ENCODE measurements at places on chromosomes 4 and X. TPM values are rescaled to one million over a fixed set of nuclear protein-coding genes. Genes with fewer than 3 reads are reported as not detected.

The XKRX gene
- 0.27 TPM for total RNA-seq

The PNMA5 gene
- total RNA-seq: not detected

- H3K27ac ChIP-seq: peak overlapping the region; percentile 55
- DNase-seq: no peak
- H3K36me3 ChIP-seq: no peaks in the 10 kb centered on the region
- no peaks in the 10 kb centered on the region for H3K27me3 ChIP-seq
Measured at GRCh38 chrX:153794897-153795816, 689 bp downstream of the SSR4 start.

The FAM53A gene
- 1.9 TPM for total RNA-seq

DNA sequence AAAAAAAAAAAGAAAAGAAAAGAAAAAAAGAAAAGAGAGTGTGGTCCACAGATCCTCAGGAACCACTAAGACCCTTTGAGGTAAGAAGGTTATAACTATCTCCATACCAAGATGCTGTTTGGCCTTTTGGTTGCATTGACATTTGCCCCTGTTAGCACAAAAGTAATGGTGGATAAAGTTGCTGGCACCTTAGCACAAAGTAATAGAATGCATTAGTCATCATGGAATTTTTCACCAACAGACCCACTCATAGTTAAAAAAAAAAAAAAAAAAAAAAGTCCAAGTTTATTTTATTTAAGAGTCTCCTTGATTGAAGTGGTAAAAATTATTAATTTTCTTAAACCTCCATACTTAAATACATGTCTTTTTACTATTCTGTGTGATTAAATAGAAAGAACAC, 78.4 kb upstream of the RBPJ start:
- no peak overlapping the region for H3K27ac ChIP-seq
- no peaks in the 10 kb centered on the region for H3K27me3 ChIP-seq
- no peak for DNase-seq
- no peak overlapping the region for H3K4me3 ChIP-seq

The HTN3 gene
- total RNA-seq: not detected

GRCh38 chrX:54920610-54921426, at the start of gene TRO:
Gene TRO (plus strand): TSS chrX:54920824. CDS start chrX:54922247, 1,423 bp downstream.
- H3K4me1 ChIP-seq: no peaks in the 10 kb centered on the region
- peaks cover 1% of the 10 kb centered on the region for H3K36me3 ChIP-seq
- peak within 1 kb of the TSS; percentile 15 for H3K4me3 ChIP-seq
- H3K27me3 ChIP-seq: no peaks in the 10 kb centered on the region

The TMEM31 gene
- total RNA-seq: not detected

- H3K36me3 ChIP-seq: no peaks in the 10 kb centered on the region
- DNase-seq: no peak
- no peak overlapping the region for H3K27ac ChIP-seq
- H3K4me3 ChIP-seq: no peak overlapping the region
Measured at GRCh38 chrX:133364196-133364595, 51.1 kb downstream of the GPC4 start.

GRCh38 chrX:22541926-22542325, 269.2 kb downstream of the CBLL2 start:
- no peaks in the 10 kb centered on the region for H3K36me3 ChIP-seq
- H3K4me1 ChIP-seq: no peaks in the 10 kb centered on the region
- no peak for DNase-seq
- H3K27ac ChIP-seq: no peak overlapping the region

DNA sequence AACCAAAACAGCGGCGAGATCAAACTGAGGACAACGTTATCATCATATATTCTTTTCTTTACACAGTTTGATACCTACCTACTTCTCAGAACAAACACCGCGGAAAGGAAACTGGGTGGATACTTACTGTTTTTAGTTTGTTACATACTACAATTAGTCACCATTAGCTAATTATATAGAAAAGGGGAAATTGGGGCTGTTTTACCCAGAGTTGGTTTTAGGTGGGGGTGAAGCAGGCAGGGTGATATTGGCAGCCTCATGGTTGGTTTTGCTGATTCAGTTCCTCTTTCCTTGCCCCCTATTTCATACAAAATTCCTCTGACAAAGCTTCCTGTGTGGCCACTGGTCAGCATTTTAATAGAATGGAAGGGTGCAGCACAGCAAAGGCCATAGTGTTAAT, 77.8 kb downstream of the SORBS2 start:
- no peak overlapping the region for H3K4me3 ChIP-seq
- peaks cover 13% of the 10 kb centered on the region for H3K4me1 ChIP-seq
- H3K36me3 ChIP-seq: no peaks in the 10 kb centered on the region
- DNase-seq: no peak
- H3K27ac ChIP-seq: peak overlapping the region; percentile 64
- no peaks in the 10 kb centered on the region for H3K27me3 ChIP-seq

DNA sequence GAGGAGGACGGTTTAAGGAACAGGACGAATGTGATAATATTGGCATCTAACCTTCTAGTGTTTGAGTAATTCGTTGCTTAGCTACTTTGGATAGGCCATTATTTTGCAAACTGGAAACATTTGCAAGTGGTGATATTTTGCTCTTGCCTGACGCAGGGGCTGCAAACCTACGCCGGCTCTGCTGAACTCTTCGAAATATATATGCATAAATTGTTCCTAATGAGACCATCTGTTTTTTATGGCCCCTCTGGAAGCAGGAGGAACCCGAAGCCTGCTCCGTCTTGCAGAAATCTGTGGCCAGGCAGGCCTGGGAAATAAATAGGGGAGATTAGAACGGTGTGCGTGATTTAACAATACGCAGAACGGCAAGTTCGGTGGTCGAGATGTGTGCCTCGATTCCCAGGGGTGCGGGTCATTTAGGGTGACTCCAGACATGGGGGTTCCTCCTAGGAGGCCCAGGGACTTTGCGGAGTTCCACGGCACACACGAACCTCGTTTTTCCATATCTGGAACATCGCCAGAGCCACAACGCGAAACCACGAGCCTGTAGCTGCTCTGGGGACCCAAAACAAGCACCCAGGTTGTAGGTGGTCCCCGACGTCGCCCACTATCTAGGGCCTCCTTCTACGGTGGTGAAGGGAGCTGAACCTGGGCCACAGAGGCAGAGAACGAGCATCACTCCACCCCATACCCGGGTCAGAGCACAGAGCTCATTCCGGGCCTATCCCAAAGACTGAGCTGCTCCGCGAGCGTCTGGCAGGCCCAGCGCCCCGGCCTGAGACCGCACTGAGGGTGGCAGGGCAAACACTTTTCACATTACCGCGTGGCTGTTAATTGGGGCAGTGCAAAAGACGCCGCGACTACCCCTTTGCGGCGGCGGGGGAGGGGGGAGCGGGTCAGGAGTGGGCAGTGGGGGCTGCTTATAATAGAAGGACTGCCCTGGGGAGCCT, 89.7 kb downstream of the BCOR start:
- H3K36me3 ChIP-seq: no peaks in the 10 kb centered on the region
- no peaks in the 10 kb centered on the region for H3K4me1 ChIP-seq
- DNase-seq: no peak
- no peak overlapping the region for H3K4me3 ChIP-seq
- no peaks in the 10 kb centered on the region for H3K27me3 ChIP-seq

GRCh38 chr4:60133375-60133774, 1066.8 kb upstream of the ADGRL3 start:
- no peaks in the 10 kb centered on the region for H3K36me3 ChIP-seq
- H3K4me1 ChIP-seq: no peaks in the 10 kb centered on the region
- no peaks in the 10 kb centered on the region for H3K27me3 ChIP-seq
- H3K27ac ChIP-seq: no peak overlapping the region

DNA sequence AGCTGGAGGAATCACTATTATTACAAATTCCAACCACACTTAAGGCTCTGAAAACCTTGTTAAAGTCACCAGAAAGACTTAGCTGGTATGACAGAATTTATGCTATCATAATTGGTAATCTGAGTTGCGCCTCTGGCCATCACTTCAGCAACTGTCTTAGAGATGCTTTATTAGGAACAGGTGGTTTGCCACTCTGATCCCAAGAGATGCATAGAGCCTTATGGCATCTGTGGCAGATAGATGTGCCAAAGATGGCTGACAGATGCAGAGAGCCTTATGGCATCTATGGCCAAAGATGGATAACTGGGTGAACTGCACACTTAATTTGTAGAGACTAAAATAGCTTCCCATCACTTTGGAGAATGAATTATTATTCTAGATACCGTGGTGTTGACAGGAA, 32.3 kb upstream of the PLAC8 start:
- H3K4me1 ChIP-seq: no peaks in the 10 kb centered on the region

DNA sequence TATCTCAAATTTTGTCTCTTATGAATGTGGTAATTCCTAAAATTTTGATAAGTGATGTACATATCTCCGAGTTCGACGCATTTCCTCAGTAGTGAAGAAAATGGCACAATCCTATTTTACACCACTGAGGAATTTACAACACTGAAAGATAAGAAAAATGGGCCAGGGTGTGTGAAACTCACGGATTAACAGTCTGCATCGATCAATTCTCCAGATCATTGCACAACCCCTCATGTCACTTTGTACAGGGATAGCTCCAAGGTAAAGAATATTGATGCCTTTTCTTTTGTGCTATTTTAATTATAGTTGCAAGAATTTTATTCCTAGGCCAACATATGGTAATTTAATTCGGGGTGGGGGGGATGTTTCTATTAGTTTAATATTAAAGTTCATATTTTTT, 268.7 kb upstream of the VCX3A start:
- H3K4me1 ChIP-seq: no peaks in the 10 kb centered on the region
- no peak overlapping the region for H3K4me3 ChIP-seq
- no peak overlapping the region for H3K27ac ChIP-seq
- no peak for DNase-seq
- no peaks in the 10 kb centered on the region for H3K36me3 ChIP-seq
- no peaks in the 10 kb centered on the region for H3K27me3 ChIP-seq

The PRDM5 gene
- 26.0 TPM for total RNA-seq

GRCh38 chrX:123993904-123994635, 32.6 kb downstream of the STAG2 start:
- no peak overlapping the region for H3K4me3 ChIP-seq
- no peaks in the 10 kb centered on the region for H3K4me1 ChIP-seq
- no peaks in the 10 kb centered on the region for H3K36me3 ChIP-seq
- DNase-seq: no peak
- no peaks in the 10 kb centered on the region for H3K27me3 ChIP-seq

GRCh38 chrX:115650916-115651315, 89.9 kb downstream of the PLS3 start:
- no peaks in the 10 kb centered on the region for H3K4me1 ChIP-seq
- H3K36me3 ChIP-seq: no peaks in the 10 kb centered on the region
- no peak overlapping the region for H3K27ac ChIP-seq
- no peaks in the 10 kb centered on the region for H3K27me3 ChIP-seq
- no peak for DNase-seq

- H3K4me3 ChIP-seq: no peak overlapping the region
- no peak for DNase-seq
- H3K27me3 ChIP-seq: no peaks in the 10 kb centered on the region
- H3K36me3 ChIP-seq: no peaks in the 10 kb centered on the region
- H3K27ac ChIP-seq: no peak overlapping the region
Measured at GRCh38 chrX:151596282-151596681, 32.8 kb downstream of the PASD1 start.

GRCh38 chr4:108417923-108418322, 202.5 kb upstream of the RPL34 start:
- no peaks in the 10 kb centered on the region for H3K27me3 ChIP-seq
- H3K4me1 ChIP-seq: peaks cover 1% of the 10 kb centered on the region
- no peaks in the 10 kb centered on the region for H3K36me3 ChIP-seq
- no peak for DNase-seq

The ZNF185 gene
- 8.0 TPM for total RNA-seq

- no peak overlapping the region for H3K4me3 ChIP-seq
- DNase-seq: no peak
- no peaks in the 10 kb centered on the region for H3K27me3 ChIP-seq
Measured at GRCh38 chrX:139734996-139735395, 27.0 kb upstream of the MCF2 start.

GRCh38 chr4:121156822-121157769, 7.0 kb downstream of the TNIP3 start:
- peak; percentile 51 for DNase-seq
- H3K36me3 ChIP-seq: no peaks in the 10 kb centered on the region
- H3K4me1 ChIP-seq: no peaks in the 10 kb centered on the region
- no peak overlapping the region for H3K27ac ChIP-seq

DNA sequence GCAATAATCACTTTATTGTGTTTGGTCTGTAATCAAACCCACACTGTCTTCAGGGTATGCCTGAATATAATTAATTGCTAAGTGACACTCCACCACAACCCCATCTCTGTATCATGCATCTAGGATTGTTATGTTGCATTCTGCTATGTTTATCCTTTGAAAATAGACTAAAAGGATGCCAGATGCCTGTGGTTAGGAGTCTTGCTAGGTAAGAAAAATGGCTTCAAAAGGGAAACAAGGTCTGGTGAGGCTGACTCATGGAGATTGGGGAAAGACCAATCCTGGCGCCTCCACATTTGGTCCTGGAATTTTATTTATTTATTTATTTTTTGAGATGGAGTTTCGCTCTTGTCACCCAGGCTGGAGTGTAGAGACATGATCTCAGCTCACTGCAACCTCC, 360.5 kb upstream of the SLC7A11 start:
- H3K27ac ChIP-seq: no peak overlapping the region
- H3K4me1 ChIP-seq: no peaks in the 10 kb centered on the region
- H3K4me3 ChIP-seq: no peak overlapping the region
- no peaks in the 10 kb centered on the region for H3K27me3 ChIP-seq
- H3K36me3 ChIP-seq: no peaks in the 10 kb centered on the region

- H3K27me3 ChIP-seq: peaks cover 2% of the 10 kb centered on the region
- no peak overlapping the region for H3K27ac ChIP-seq
- DNase-seq: no peak
- no peaks in the 10 kb centered on the region for H3K4me1 ChIP-seq
- no peaks in the 10 kb centered on the region for H3K36me3 ChIP-seq
Measured at GRCh38 chr4:74891037-74891436, 41.9 kb upstream of the PARM1 start.

GRCh38 chrX:153879741-153880439, 6.1 kb downstream of the L1CAM start:
- no peak overlapping the region for H3K4me3 ChIP-seq
- no peaks in the 10 kb centered on the region for H3K27me3 ChIP-seq
- no peaks in the 10 kb centered on the region for H3K4me1 ChIP-seq
- no peak overlapping the region for H3K27ac ChIP-seq
- H3K36me3 ChIP-seq: no peaks in the 10 kb centered on the region

GRCh38 chr4:70902577-70903290, 565 bp downstream of the MOB1B start:
- no peaks in the 10 kb centered on the region for H3K4me1 ChIP-seq
- no peaks in the 10 kb centered on the region for H3K27me3 ChIP-seq
- H3K27ac ChIP-seq: peak overlapping the region; percentile 73
- H3K4me3 ChIP-seq: peak overlapping the region; percentile 77
- H3K36me3 ChIP-seq: peaks cover 3% of the 10 kb centered on the region

Data from aorta (tissue), 5 donors.